BJ (cell line): ENCODE measurements at places on chromosomes 13 and 19. TPM values are rescaled to one million over a fixed set of nuclear protein-coding genes. Genes with fewer than 3 reads are reported as not detected.

- DNase-seq = peak; percentile 18
These were observed 43.3 kb downstream of the VWA8 start for GRCh38 chr13:41917641-41918040.

GRCh38 chr13:111216166-111216960, 101.3 kb downstream of the ARHGEF7 start:
- no peak for DNase-seq

- no peak for DNase-seq
These were observed 793.7 kb upstream of the SLC10A2 start for GRCh38 chr13:103859952-103860351.

GRCh38 chr19:48319647-48320541, 5.5 kb upstream of the EMP3 start:
- DNase-seq = no peak

DNA sequence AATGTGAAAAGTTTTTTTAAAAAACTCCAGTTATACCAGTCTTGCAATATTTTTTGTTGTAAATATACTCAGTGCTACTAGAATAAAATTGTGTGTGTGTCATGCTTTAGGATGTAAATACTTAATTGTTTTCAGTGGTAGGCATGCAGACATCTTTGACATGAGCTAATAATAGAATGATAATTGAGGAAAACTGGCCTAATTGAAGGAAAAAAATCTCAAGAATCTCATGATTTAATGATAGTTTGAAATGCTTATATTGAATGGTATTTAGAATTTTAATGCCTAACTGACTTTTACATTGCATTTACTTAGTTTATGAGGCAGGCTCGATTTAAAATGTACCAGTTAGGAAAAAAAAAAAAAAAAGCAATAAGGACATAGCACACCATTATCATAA, 3.2 kb upstream of the MAB21L1 start:
- DNase-seq = no peak

DNA sequence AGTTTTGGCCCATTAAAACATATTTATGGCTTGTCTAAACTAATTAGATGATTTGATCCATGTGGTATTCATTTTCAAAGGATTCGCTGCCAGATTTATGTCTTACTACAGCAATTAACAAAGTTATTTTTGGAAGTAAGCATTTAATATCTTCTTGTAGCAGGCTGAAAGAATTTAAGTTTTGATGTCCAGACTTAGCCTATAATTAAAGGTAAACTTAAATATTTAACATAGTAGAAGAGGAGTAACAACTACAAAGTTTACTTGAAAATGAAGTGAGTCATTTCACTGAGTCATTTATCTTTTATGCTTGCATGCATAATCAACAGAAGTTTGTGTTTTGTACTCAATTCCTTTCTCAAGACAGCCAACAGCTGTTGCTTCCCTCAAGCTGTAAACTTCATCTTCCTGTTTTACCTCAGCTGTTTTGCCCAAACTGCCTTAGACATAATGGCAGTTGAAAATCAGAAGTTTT, 58.1 kb downstream of the EDNRB start:
- peak; percentile 3 for DNase-seq

DNA sequence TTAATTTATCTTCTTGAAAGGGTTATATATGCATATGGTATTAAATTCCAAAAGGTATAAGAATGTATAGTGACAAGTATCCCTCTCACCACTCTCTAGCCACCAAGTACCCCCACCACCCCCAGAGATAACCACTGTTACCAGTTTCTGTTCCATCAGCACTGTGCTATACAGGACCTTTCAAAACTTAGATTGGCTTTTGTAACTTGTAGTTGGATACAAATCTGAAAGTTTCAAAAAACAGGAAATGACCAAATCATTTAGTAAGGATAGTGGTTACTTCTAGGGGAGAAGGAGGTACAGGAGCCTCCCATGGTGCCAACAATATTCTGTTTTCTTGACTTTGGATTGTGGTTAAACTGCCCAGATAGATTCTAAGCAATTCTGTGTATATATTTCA, 56.7 kb downstream of the AKAP11 start:
- DNase-seq = no peak

- DNase-seq = no peak
These were observed 154.3 kb downstream of the LMO7 start for GRCh38 chr13:75790198-75790970.

GRCh38 chr13:111117961-111118360, 2.9 kb downstream of the ARHGEF7 start:
- DNase-seq = no peak

- DNase-seq = no peak
These were observed 1160.6 kb downstream of the PCDH9 start for GRCh38 chr13:66069570-66069969.

DNA sequence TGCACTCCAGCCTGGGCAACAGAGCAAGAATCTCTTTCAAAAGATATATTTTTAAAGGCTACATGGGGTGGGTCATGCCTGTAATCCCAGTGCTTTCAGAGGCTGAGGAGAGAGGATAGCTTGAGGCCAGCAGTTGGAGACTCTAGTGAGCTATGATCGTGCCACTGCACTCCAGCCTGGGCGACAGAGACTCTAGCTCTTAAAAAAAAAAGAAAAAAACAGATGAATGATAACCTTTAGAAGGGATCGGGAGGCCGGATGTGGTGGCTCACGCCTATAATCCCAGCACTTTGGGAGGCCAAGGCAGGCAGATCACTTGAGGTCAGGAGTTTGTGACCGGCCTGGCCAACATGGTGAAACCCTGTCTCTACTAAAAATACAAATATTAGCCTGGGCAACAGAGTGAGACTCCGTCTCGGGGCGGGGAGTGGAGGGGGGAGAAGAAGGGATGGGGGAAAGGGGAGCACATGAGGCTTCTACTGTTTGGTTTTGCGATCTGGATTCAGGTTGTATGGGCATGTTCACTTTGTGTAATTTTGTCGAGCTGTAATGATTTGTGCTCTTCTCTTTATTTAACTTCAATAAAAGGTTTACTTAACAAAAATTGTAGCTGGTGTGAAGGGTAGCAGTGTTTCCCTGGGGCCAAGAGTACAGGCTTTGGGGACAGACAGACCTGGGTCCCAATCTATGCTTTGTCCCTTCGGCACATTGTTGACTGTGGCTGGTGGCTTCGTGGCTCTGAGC, 1.1 kb upstream of the PSMC4 start:
- DNase-seq = no peak

DNA sequence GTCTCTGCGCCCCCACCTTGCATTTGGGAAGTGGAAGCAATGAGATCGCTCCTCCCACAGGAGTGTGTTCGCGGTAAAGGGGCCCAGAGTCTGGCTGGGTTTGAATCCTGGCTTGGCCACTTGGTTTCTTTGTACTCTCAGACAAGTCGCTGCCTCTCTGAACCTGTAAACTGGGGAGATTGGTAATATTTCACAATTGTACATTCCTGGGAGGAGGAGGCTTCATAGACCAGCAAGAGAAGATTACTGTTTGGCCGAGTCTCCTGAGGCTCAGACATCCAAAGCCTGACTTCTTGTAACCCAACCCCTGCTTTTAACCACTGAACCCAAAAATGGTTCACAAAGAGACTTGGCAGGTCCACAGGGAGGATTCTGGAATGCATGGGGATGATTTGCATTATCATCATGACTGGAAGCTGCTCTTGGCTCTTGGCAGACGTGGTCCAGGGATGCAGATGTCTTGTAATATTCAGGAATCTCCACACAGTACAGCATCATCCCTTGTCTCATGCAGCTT, 13.6 kb upstream of the STRN4 start:
- DNase-seq = peak; percentile 99

DNA sequence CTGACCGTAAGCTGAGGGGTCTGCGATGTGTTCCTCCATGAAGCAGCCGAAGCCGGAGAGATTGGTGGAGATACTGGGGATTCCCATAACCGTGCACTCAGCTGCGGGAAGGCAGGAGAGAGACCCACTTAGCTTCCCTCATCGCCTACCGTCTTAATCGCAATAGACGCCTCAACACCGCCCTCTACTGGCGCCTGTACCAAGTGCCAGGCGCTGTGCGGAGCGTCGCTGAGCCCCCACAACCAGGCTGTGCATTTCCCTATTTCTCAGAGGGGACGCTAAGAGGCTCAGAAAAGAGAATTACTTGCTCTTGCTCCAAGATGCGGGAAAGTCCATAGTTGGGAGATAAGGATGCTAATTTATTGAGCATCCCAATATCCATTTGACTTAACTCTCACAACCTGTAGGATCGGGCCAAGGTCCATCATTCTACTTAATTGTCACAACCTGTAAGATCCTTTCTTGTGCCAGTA, 5.8 kb downstream of the FTL start:
- no peak for DNase-seq

- no peak for DNase-seq
These were observed 46.9 kb downstream of the OLFM4 start for GRCh38 chr13:53075356-53076041.

GRCh38 chr13:109021558-109021957, 392.1 kb downstream of the MYO16 start:
- DNase-seq = no peak

The FUT2 gene
- not detected in 2 replicates for polyA plus RNA-seq

The BABAM1 gene
- 90.1 and 122 TPM in 2 replicates for polyA plus RNA-seq

The KLK2 gene
- polyA plus RNA-seq = not detected in 2 replicates

The ZNF700 gene
- polyA plus RNA-seq = 2.5 and 4.8 TPM in 2 replicates

The KLK7 gene
- not detected in 2 replicates for polyA plus RNA-seq
